ENCODE measurements at places on chromosomes 2 and 18. TPM values are rescaled to one million over a fixed set of nuclear protein-coding genes. Genes with fewer than 3 reads are reported as not detected.

The SLC23A3 gene
- 2.6 TPM for total RNA-seq

The HOXD3 gene
- 18.0 TPM for total RNA-seq

The EPC2 gene
- 22.9 TPM for total RNA-seq

The PLEKHB2 gene
- total RNA-seq = 95.1 TPM

The CDH19 gene
- not detected for total RNA-seq

The IL36B gene
- not detected for total RNA-seq

The ABCB6 gene
- total RNA-seq = 18.9 TPM

The TUBB8B gene
- total RNA-seq = not detected

The ADAM23 gene
- total RNA-seq = 4.5 TPM

The ASAP2 gene
- total RNA-seq = 72.8 TPM

The IL1RN gene
- total RNA-seq = not detected

The ANKRD30B gene
- not detected for total RNA-seq

The MYO7B gene
- total RNA-seq = 0.10 TPM

The CPLX4 gene
- total RNA-seq = not detected

The GPC1 gene
- 21.9 TPM for total RNA-seq

The ASB18 gene
- not detected for total RNA-seq

The PSMA8 gene
- total RNA-seq = not detected

Data from vein endothelial cell (primary cell).